Calu3 (cell line): ENCODE measurements at places on chromosomes 13 and 19.

DNA sequence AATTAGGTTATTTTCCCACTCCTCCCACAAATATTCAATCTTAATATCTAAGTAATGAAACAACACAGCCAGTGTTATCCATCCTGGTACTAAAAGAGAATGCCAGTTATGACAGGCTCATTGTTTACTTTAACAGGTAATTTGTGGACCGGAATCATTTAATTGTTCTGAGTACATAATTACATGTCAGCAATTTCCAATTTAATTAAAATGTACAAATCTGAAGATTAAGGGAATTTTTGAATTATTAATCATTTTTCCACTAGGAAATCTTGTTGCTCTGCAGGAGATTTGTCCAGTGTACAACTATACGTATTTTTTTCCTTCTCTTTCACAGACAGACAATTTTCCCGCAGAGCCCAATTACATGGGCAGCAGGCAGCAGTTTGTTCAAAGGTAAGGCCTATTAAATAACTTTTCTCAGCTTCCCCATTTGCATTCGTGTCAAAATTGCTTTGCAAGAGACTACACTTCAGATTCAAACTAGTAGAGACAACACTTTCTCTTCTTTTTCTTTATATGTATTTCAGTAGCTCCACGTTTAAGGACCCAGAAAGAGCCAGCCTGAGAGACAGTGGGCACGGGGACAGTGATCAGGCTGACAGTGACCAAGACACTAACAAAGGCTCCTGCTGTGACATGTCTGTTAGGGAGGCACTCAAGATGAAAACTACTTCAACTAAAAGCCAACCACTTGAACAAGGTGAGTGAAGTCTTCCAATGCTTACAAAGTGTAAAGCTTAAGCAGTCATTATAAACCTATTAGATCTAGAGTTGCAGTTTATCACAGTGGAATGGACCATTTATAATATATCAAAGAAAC is 34.8 kb downstream of the PCDH17 start:
- no peak for DNase-seq

DNA sequence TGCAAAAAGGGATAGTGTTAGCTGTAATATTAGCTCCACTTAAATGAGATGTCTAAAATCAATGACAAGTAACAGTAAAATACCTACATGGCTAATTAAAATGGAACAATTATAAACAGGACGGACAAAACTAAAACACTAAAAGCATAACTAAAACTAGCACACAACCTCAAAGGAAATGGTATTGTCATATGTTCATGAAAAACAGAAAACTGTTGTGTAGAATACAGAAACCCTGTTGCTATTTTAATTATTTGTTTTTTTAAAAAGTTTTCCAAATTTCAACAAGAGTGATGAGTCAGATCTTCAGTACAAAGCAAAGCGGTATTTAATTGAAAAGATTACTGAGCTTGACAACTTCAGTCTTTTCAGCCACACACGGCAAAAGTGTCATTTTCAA is 4.2 kb downstream of the RCBTB2 start:
- DNase-seq = no peak

DNA sequence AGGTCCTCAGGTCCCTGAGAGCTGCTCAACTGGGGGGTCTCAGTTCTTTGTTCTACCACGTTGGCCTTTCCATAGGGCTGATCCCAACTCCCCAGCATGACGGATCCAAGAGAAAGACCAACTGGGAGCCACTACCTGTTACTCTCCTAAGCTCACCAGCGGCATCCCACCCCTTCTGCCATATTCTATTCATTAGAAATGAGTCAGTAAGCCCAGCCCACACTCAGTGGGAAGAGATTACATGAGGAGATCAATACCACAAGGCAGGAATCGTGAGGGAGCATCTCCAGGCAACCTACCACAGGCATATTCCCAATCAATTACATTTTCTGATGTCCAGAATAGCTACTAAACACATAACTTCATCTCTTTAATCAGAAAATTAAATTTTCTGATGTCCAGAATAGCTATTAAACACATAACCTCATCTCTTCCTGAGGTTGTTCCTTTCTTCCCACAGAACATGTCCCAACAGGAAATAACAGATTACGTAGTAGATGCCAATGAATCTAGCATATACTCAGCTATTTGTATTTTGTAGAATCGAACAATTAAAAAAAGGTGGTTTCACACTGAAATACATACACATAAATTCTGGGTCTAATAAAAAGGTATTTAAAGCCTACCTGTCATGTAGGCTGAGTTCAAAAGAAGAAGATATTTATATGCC is 708.1 kb upstream of the ARGLU1 start:
- DNase-seq = no peak

GRCh38 chr19:46616631-46617322 is 8.1 kb downstream of the PTGIR start:
- DNase-seq = peak; percentile 86

DNA sequence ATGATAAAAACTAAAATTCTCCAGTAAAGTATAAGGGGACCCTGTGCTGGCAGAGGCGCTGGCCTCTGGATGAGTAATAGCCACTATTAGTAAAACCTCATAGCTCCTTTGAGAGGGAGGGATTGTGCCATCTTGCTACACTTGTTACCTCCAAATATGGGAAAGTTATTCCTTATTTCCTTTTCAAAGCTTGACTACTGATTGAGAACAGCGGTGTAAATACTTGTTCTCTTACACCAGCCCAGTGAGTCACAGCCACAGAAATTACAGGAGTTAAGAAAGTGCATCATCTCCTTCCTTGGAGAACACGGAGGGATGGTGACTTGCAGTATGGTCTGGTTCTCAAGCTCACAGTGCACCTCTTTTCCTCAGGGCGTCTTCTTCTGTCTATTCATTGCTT is 379.0 kb downstream of the EFNB2 start:
- DNase-seq = peak; percentile 1

DNA sequence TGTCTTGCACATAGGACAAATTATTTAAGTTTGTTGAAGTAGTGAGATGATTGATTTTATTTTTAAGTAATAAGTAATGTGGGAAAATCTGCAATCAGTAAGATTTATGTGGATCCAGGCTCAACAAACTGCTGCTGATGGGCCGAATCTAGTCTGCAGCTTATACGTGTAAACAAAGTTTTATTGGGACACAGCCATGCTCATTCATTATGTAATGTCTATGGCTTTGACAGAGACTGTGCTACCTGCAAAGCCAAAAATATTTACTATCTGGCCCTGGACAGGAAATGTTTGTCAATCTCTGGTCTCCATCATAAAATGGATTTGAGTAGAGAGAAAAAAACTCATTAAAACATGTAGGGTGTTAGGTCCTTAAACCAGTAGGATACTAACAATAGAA is 728.0 kb downstream of the GPC5 start:
- DNase-seq = no peak

DNA sequence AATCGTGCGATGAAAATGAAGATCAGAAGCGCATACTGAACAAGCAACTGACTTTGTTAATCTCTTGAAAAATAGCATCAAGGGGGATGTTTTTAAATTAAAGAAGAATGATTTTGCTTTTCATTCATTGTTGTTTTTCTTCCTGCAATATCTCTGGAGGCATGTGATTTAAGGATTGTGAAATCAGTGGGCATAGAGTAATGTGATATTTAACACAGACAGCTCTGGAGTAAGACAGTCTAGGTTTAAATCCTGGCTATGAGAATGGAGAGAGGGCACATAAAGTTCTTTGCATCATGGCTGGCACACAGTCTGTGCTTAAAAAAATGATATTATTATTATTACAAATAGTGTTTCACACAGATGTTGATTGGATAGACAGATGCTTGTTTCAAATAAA is 243.1 kb upstream of the NBEA start:
- no peak for DNase-seq

GRCh38 chr19:13689085-13689484 is 75.2 kb upstream of the MRI1 start:
- peak; percentile 19 for DNase-seq

DNA sequence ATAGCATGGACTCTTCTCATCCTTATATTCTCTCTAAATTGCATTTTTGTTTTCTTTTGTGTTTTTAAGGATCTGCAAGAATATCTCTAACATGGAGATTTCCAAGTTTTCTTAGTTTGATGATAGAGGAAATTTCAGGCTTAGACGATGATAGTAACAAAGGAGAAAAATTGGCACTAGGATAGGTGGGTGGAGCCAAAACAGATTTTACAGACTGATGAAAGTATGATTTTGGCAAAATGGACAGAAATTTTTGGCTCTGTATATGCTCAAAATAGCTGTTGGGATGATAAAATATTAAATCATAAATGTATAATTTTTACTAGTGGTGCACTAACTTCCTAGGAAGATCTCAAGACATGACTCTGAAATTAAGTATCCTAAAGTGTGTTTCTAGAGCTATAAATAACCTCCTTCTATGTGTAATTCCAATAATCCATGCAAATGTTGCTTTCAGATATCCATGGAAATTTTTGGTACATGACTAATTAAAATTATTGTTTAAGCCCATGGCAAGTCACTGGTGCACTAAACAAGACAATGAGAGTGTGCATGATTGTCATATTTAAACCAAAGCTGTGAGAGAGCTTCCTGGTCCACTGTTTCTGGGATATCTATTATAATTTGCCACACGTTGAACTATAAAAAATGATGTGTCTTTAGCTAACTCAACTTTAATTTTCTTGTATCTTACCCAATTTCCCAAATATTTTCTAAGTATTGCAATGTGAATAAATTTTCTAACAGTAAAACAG is 55.8 kb upstream of the NBEA start:
- DNase-seq = no peak

DNA sequence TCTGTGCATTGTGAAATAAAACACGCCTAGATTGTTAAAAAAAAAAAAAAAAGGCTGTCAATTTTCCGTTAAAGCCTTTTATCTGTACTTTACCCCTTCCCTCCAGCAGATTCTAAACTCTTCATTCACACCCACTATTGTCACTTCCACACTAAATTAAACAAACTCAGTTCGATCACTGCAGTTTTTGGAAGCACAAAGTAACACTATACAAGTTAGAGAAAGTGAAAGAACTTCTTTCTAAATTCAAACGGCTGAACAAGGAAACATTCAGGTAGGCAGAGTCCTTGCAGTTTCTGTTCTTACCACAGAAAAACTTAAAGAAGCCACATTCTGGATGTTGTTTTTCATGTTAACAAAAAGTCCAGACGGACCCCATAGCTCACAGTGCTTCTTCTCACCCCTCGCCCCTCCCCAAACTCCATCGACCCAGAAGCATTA is 27.5 kb upstream of the UBE2L5 start:
- no peak for DNase-seq

GRCh38 chr13:79090552-79091124 is 315.4 kb downstream of the RBM26 start:
- no peak for DNase-seq

- no peak for DNase-seq
Observed at GRCh38 chr13:31014456-31014855, 82.0 kb downstream of the TEX26 start.

DNA sequence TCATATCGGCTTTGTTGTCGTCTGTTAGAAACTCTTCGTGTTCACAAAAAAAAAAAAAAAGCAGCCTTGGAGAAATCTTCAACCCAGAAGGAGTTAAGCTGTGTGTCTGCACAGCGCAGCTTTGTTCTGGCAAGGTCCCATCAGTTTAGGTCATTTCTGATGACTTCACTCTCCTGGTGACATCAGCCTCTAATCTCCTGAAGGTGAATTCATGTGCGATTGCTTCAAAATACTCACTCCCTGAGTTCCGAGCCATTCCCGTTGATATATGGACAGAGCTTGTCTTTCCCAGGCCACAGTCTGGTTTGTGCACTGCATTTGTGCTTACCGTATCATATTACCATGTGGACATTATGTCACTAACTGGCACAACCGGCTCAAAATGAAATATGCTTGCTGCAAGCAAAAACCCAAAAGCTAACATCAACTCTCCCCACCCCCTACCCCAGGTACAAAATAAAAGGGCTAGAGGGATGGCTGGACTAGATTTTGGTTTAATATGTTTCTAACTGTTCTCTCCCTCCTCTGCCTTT is 342.4 kb downstream of the KCNRG start:
- peak; percentile 56 for DNase-seq

- no peak for DNase-seq
Observed at GRCh38 chr13:58858870-58859371, 1227.4 kb downstream of the PCDH17 start.

DNA sequence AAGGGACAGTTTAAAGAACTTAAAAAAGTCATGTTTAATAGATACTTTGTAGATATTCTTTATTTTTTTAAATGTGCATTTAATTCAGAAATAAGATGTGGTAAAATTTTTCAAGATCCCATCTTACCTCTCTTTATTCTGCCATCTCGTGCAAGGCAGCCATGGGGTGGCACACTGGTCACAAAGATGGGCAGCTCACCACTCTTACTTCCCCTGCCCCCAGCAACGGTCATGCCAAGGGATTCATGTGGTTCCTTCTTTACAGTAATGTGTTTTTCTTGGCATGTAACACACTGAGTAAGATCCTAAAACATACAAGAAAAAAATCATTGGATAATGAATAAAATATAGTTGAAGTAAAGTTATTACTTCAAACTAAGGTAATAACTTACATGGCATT is 64.2 kb downstream of the LNX2 start:
- peak; percentile 5 for DNase-seq

DNA sequence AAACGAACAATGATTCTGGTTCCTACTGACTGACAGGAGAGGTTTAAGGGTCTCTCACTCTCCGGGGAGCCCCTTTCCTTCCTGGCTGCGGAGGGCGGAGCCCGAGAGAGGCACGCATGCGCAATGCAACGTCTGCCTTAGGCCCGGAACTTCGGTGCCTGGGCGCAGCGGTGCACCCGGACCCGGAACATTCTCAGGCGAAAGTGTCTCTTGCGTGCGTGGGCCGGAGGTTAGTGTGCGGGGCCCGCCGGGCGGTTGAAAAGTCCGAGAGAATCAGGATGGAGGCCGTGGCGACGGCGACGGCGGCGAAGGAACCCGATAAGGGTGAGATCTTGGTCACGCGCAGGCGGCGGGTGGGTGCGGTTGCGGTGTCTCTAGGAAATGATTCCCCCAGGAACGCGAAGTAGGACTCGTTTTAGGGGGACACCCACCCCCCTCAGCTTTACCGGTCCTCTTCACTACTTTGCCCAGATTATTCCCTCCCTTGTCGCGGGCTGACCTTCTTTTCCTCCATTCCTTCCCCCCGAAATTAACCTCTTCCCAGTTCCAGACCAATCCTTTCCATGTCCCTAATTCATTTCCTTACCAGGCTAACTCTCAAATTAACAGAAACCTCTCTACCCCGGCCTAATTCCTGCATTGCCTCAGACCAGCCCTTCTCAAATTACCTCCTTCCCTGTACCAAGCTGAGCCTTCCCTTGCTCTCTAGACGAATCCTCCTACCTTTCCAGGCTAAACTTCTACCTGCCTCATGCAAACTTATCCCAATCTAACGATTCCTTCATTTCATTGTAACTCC is at the start of gene CCDC97:
Gene CCDC97, plus strand, starts transcription at position 140 of the 799 bp plus-strand sequence. Its CDS starts 139 bp downstream, at position 279.
- peak; percentile 90 for DNase-seq

DNA sequence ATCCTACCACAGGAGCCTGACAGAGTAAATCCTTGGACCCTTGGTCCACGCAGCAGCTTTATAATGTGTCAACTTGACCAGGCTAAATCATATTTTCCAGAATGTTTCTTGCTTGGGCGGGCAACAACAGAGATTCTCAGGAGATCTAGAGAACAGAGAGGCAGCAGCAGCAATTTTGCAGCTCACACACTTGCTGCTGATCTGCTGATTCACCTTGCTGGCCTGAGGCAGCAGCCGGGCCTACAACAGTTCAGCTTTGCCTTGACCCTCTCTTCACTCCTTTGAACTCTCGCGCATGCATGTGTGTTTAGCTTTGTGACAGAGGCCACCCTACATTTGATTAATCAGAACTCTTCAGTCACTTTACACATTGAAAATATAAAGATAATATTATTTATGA is 159.3 kb downstream of the UGGT2 start:
- DNase-seq = no peak
